ENCODE measurements at places on chromosomes 5 and 9.

GRCh38 chr9:134437403-134438194 lies 111.3 kb downstream of the RXRA start:
- DNase-seq = no peak

- DNase-seq = no peak
These were observed 70.1 kb downstream of the CWC27 start for GRCh38 chr5:64838803-64839202.

DNA sequence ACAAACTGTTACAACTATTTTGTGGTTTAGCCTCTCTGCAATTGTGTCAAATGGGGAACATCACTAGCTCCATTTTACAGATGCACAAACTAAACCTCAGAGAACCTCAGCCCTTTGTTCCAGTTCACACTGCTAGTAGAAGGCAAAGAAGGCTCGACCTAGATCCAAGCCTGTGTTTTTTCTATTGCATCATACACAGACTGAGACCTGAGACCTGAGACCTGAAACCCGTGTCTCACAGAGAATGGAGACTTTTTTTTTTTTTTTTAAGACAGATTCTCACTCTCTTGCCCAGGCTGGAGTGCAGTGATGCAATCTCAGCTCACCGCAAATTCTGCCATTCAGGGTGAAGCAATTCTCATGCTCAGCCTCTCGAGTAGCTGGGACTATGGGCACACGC lies 120.8 kb downstream of the GALNT10 start:
- no peak for DNase-seq

GRCh38 chr9:127502706-127503378 lies 51.5 kb downstream of the LRSAM1 start:
- no peak for DNase-seq

DNA sequence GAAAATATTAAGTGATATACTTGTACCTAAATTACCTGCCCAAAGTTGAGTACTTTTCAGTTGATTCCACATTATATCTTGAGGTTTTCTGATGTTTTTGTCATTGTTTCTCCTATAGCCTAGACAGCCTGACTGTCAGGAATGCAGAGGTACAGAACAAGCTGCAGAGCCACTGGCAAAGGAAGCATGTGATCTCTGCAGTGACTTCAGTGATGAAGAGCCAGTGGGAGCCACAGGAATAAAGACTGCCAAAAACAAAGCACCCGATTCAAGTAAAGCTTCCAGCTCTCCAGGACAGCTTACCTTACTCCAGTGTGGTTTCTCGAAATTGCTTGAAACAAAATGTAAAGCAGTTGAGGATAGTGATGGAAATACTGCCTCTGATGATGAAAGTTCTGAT lies 96.3 kb downstream of the ERCC6L2 start:
- DNase-seq = no peak

GRCh38 chr5:126801992-126802294 lies 25.0 kb downstream of the LMNB1 start:
- DNase-seq = no peak

DNA sequence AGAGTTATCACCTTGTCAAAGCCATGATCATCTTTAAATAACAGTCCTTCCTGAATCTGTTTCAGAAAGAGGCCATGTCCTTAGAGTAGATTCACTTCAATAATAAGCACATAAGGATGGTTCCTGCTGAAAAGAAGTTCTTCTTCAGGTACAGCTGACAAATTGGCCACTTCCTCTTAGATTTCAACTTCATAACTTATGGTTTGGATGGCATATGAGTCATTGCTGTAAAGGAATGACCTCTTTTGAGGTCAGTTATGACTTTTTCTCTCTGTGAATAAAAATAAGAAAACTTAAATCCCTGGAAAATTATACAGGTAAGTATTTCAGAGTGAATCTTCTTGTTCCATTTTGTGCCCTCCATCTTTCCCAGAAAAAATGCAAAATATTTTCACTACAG lies 555.3 kb upstream of the ZNF462 start:
- DNase-seq = no peak

- DNase-seq = no peak
These were observed 41.9 kb upstream of the UBTD2 start for GRCh38 chr5:172325452-172325851.

DNA sequence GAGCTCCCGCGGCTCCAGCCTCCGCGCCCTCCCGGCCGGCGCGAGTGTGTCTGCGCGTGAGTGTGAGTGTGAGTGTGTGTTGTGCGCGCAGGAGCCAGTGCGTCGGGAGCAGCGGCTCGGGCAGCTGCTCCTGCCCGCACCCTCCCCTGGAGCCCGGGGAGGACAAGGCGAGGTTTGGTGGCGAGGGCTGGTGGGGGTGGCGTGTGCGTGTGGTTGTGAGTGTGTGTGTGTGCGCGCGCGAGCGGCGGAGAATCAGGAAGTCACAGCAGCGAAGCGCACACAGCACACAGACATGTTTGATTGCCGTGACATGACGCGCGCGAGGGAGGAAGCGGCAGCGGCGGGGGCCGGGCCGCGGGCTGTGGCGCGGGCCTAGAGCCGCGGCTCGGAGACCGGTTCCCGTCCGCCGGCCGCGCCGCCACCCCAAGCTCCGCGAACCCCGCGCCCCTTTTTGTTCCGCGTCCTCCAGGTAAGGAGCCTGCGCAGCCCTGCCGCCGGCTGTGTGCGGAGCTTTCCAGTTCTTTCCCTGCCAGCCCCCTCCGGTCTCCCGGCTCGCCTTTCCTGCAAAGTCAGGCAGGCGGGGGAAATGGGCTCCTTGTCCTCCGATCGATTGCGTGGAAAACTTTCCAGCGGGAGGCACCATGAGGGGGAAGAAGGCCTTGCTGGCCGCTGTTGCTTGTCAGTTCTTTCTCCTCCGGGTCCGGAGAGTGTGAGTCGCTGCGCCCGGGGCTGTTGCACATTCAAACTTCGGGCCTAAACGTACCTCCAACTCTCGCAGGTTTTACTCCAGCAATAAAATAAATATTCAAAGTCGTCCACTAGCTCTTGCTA lies 2.4 kb downstream of the SMARCA2 start:
- peak; percentile 33 for DNase-seq

GRCh38 chr9:18396102-18396728 lies 77.7 kb upstream of the ADAMTSL1 start:
- no peak for DNase-seq

DNA sequence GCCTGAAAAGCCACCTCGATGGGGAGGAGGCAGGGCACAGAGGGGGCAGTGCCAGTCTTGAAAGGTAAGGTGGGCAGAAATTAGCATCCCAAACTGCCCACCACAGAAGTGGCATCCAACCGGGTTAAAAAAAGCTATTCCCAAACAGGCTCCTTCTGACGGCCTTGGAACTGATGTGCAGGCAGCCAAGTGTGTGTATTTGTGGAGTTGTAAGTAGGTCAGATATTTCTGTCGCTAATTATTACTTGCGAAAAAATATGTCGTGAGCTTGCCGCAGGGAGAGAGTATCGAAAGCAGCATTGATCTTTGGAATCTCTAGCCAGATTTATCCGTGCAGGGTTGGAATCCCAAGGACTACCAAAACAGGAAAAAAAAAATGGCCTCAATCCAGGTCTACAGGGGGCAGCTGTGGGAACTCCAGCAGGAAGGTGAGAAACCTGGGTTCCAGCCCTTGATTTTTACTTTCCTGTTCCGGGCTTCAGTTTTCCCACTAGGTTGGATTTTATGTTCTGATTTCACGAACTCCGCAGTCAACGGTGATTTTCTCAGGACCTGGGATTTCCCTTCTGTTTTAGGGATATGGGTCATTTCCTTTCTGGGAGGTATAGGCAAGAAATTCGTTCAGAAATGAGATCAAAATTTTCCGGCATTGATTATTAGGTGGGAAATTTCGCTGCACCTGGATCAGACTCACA lies 200.8 kb downstream of the RGS3 start:
- no peak for DNase-seq

DNA sequence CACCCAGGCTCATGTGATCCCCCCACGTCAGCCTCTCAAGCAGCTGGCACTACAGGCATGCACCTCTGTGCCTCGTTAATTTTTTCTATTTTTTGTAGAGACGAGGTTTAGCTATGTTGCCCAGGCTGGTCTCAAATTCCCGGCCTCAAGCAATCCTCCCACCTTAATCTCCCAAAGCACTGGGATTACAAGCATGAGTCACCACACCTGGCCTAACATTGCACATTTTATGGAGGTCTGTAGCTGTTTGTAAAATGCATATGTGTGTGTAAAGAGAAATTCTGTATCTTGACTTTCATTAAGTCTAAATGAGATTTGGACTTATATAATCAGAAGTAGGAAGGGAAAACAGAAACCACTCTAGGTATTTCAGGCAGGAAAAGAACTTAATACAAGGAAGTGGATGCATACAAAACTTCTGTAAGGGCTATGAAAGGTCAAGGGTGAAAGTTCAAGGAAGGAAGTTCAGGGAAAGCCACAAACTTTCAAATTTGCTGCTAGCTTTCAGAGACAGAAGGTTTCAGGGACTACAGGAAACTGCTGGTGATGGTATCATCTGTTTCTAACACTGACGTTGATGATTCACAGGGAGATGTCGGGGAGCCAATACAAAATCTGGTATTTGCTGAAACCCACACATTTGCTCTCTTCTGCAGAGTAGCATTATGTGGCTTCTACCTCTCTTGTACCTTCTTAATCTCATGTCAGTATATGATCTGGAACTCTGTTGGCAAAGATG lies 209.4 kb downstream of the PIK3R1 start:
- DNase-seq = no peak

DNA sequence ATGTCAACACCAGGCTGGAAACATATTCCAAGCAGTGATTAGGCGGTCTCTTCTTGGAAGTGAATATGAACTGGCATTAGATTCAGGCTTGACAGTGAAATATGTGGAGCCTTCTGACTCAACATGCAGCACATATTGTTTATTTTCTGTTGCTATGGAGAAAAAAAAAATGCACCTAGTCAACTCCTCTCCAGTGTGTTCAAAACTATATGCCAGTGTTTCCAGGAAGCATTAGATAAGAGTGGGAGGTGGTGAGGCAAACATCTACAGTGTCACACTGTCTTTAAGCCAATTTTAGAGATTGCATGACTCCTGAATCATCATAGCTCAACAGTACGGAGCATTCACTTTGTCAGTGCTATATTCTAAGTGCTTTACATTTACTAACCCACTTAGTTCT lies 117.9 kb downstream of the HCN1 start:
- no peak for DNase-seq

DNA sequence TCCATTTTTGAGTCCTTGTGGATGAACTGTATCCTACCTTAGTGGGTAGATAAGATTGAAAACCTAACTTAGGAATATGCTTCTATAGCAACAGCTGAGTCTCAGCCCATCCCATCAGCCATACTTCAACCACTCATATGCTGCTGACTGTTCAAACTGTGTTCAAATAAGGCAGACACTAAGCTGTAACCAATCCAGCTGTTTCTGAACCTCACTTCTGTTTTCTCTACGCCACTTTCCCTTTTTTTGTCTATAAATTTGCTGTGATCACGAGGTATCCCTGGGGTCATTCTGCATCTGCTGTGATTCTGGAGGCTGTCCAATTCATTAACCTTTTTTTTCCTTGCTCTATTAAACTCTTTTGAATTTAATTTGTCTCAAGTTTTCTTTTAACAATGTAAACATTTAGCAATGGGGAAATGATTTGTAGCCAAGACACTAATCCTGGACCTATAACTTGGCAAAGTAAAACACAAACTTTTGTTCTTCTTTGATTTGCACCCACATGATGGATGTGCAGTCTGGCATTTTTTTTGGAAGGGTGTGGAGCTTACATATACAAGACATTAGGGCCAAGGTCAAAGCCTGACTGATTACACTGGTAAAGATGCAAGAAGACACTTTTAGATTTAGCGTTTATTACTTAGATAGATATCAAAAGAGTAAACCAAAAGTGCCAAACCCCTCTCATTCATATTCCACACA lies 14.9 kb upstream of the SCGB3A2 start:
- DNase-seq = no peak

DNA sequence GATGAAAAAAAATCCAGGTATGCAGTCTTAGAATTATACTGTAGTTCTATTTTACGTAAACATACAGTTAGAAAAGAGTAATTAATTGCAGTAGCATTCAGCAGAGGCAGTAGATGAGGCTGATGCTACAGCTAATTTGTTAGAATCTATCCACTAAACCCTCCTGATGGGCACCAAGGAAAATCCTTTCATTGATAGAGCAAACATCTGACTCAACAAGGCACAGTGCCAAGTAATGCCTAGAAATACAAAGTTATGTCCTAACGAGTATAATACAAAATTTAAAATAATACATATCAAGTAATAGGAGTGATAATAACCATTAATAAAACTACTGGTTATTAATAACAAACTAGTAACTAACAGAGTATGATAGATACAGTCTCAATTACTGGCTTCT lies 9.0 kb downstream of the MOCS2 start:
- no peak for DNase-seq

DNA sequence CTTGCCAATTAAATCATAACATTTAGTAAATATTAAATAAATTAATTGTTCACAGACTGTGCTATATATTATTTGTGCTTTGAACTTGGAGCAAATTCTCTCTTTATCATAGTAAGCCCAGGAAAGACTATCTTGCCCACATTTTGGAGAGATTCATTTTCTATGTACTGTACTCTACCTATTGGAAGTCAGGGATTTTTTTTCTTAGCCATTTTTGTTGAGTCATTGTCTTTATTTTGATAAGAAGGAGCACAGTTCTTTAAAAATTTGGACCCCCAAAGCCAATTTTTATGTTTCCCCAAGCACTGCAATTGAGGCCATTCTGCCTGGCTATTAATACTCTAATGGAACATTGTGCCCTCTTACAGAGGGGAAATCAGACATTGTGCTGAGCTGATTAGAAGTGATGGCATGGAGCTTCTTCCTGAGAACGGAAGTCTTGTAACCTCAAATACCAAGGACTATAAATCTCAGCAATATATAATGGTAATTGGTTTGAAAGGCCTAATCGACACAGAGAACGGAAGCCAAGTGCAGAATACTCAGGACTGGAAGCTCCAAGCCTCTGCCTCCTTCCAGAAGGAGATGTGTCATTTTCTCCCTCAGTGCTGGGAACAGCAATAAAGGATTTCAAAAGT lies 188.8 kb upstream of the PAPPA start:
- DNase-seq = no peak

DNA sequence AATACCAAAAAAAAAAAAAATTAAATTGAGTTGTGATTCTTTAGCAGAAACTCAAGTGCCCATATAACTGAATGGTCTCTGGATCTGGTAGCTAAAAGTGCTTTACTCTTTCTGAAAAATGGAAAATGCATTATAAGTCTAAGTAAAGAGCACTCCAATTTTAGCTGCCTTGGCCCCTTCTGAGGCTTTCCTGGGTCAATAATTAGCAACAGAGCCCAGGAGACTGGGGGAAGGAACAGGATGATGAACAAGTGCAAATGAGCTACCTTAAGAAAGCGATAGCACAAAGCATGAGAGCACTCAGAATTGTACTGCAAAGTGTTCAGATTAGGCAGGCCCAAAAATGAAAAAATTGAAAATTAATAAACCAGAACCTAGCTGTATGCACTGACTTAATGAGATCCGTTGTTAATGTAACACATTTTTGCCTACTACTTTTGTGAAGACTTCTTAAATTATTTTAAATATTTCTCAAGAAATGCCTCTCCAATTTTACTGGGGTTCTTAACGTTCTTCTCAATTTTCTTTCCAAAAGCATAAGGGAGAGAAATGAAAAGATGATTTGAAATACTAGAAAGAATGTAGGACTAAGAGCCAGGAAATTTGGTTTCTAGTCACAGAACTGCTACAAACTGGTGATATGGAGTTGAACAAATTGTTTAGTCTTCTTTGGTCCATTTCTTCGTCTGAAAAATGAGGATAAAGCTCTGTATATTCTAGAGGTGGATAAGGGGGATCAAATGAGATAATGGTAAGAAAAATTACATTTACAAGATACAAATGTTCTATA lies 566.1 kb downstream of the PDE4D start:
- DNase-seq = no peak

- no peak for DNase-seq
These were observed 105.7 kb downstream of the TMC1 start for GRCh38 chr9:72627147-72627546.

All from activated naive CD4-positive, alpha-beta T cell (primary cell).